ENCODE measurements at places on chromosomes 7 and 10.

DNA sequence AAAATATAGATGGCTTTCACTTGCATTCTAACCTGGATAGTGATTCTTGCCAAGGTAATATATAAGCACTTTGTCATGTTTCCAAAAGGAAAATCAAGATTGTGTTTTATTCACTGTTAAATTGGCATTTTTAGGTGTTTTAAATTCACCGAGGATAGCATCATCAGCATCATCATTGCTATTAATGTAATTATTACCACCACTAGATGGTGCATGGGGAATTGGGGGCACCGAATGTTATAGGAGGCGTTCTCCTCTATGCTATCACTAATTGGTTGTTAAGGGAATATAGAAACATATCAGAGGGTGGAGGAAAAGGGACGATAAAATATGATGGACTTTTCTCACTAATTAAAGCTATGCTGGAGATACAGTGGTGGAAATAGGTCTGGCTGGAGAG, 95.5 kb downstream of the CELF2 start:
- DNase-seq, result no peak

DNA sequence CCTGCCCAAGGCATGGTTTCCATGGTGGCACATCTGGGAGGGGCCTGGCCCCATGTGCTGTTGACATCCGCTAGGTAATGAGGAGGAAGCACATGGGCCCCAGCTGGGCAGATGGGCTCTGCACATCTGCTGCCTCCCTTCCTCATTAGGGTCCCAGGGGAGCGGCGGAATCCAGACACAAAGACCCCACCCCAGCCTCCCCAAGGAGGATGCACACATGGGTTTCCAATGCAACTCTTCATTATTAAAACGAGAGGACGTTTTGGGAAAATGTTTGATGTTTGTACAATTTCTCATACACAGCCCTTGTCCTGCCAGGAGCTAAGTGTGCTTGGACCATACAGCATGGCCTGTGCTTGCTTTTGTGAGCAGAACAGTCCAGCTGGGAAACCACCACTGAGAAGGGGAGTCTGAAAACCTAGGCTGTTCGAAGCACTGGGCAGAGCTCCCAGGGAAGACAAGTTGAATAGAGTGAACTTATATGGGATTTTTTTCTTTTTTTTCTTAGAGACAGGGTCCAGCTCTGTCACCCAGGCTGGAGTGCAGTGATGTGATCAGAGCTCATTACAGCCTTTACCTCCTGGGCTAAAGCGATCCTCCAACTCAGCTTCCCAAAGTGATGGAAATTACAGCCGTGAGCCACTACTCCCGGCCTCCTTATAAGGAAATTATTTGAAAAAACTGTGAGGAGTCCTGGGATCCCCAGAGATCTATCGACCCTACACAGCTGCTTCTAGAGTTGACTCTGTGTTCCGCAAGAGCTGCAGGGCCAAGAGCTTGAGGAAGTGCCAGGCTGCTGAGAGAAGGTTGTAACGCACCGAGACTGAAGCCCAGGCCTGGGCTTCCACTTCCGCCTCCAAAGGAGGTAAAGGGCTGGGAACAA, 23.4 kb downstream of the FAM107B start:
- DNase-seq, result no peak

DNA sequence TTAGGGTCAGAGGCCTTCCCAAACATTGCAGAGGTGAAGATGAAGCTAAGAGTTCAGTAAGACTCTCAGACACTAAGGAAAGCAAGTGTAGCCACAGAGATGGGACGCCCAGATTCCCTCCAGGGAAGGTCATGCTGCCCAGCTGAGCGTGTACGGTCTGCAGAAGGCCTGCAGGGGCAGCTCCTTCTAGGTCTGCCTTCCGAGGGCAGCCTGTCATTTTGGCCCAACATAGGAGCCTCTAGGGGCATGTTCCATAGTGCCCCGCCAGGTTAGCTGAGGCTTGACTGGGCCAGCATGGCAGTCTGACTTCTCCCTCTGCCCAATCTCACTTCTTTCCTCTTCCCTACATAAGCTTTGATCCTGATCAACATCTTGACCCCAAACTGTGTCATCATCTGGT, 130.7 kb downstream of the PIP4K2A start:
- DNase-seq, result no peak

DNA sequence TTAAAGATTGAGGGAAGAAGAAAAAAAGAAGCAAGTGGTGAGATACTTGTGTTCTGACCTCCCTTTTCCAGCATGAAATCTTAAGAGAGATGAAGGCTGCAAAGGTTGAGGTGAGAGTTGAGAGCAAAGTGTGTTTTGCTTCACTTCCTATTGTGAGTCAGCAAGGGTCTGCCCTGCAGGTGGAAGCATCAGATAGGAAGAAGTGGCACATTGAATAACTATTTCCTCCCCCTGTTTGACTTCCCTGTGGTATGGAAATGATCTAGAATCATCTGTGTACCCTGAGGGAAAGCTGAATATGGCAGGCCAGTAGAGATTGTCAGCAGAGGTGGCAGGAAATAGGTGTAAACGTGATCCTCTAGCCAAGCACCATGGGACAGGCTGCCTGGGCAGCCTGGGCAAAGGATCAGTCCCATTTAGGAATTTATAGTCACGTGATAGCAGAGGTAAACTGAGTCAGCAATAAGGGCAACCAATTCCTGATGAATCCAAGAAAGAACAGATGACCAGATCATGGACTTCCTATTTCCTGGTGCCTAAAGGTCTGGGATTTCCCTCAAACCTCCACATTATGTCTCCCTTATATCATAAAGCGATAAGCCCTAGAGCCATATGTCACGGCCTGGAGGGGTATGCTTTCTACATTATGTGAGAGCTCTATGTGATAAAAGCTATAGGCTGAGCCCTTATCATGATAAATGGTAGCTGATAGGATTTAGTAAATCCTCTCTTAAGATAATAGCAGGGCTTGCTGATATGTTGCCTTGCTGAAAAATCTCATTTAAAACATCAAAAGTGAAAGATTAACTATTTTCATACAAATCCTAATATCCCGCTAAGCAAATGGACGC, 287.0 kb downstream of the MDFIC start:
- no peak for DNase-seq

- DNase-seq, result peak; percentile 71
Measured at GRCh38 chr10:75099952-75100763, 11.3 kb upstream of the SAMD8 start.

- no peak for DNase-seq
Measured at GRCh38 chr7:94050046-94050445, 45.9 kb upstream of the BET1 start.

DNA sequence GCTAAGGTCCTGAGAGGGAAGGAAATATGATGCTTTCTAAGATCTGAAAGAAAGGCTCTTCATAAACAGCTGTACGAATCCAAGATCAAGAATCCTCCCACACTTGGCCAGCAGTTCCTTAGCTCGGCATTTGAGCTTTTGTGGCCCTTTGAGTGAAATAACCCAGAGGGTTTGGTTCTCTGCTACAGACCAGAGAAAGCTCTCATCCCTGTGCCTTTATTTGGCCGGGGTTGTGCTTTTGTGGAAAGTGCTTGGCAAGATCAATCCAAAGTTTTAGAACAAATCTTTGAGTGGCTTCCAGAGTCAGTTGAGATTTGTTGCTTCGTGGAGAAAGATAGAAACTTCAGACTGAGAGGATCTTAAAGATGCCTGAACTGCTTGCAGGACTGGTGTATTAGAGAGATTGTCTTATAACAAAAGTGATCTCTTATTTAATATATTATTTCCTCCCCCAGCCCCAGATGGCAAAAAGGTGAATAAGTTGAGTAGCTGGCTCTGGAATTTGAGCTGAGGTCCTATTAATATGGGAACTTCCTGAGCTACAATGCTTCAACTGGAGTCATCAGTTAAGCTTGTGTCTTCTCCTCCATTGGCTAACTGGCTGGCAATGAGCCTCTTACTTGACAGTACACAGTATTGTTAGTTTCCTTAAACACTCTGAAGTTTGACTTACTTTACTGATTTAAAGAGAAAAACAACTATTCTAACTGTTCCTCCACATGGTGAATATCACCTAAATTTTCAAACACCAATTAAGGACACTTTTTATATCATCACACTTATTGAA, 687.3 kb downstream of the MAGI2 start:
- DNase-seq, result no peak

GRCh38 chr7:43353902-43354301, 229.0 kb upstream of the STK17A start:
- no peak for DNase-seq

GRCh38 chr7:102942868-102943267, 30.1 kb downstream of the LRRC17 start:
- no peak for DNase-seq

DNA sequence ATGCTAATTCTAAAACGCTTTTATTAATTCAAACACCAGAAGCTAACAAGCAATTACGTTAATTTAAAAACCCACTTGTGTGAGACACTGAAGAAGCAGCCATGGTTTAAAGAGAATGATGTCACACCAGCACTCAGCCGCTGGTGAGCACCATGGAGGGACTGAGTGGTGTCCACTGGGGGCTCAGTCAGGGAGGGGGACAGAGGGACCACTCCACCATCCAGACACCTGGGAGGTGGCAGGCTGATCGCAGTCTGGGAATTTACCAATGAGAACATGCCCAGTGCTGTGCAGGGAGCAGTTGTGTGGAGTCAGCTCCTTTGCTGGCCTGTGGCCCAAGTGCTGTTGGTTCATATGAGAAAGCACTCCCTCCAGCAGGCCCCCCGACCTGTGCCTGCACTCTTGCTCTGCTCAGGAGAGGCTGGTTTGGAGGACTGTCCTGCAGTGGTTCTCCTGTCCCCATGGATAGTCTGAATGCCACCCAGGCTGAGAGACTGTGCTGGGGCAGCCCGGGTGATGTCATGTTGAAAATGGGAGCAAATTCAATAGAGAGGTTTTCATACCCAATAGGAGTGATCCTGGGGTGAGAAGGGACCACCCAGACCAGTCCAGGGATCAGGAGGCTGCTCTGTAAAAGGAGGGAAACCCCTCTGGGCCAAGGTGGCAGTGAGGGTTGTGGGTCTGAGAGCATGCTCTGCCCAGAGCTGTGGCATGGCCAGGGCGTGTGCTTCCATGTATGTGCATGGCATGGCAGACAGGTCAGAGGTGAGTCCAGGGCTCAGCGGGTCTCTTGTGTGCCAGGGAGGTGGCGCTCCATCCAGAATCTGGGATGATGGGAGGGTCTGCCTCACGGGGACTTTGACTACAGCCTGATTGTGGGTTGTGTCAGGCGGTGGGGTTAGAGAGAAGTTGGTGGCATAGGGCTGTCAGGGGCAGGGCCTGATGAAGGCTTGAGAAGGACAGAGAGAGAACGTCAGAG, 12.7 kb downstream of the ADCY1 start:
- DNase-seq, result no peak

GRCh38 chr10:51124852-51125251, 50.6 kb downstream of the PRKG1 start:
- DNase-seq, result no peak

- DNase-seq, result no peak
Measured at GRCh38 chr10:104052431-104052830, 33.2 kb downstream of the COL17A1 start.

GRCh38 chr7:45978010-45978681, 57.1 kb upstream of the IGFBP3 start:
- no peak for DNase-seq

- no peak for DNase-seq
Measured at GRCh38 chr10:3942937-3943489, 158.0 kb upstream of the KLF6 start.

DNA sequence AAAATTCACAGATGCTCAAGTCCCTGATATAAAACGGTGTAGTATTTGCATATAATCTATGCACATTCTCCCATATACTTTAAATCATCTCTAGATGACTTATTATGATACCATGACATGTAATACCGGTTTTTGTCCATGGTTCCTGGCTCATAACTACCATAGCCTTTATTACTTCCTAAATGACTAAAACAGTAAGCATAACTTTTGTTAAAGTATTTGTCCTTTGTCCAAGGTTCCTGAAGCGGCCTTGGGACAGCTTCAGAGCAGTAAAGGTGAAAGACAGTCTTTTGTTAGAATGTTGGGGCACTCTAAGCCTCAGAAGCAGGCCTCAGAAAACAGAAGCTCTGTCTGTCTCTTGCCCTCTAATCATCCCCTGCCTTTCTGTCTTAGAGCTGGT, 4.0 kb downstream of the CRCP start:
- no peak for DNase-seq

- DNase-seq, result no peak
Measured at GRCh38 chr10:132616996-132617736, 79.6 kb downstream of the INPP5A start.

DNA sequence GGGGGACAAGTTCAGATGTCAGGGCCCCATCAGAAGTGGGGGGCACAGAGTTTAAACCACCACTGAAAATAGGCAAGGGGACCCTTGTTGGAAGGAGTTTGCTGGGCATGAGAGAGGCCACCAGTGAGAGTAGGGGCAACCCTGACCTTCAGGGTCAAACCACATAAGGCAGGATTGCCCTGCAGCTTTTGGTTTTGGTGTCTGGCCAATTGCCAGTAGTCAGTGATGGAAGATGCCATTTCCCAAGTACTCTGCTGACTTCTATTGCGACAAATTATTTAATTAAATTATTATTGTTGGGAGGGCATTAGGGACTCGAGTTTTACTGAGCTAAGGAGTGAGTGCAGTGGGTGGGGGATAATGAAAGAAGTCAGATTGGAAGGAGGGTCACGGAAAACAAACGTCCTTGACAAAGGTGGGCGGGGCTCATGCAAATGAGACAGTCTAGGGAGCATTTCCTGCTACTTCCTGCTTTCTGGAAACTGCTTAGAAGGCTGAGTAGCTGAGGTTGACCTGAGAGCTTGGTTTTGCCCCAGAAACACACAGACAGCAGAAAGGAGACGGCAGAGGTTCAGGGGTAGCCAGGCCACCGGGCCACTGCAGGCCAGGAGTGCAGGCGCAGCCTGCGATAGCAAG, 74.2 kb upstream of the ANLN start:
- no peak for DNase-seq
